ENCODE measurements at places on chromosomes 1 and 21.

GRCh38 chr1:186307445-186307844 lies 67.6 kb downstream of the TPR start:
- no peak for DNase-seq

GRCh38 chr1:26598890-26599289 lies 69.3 kb downstream of the RPS6KA1 start:
- no peak for DNase-seq

GRCh38 chr1:172657586-172657985 lies 1.3 kb upstream of the FASLG start:
- DNase-seq: no peak

DNA sequence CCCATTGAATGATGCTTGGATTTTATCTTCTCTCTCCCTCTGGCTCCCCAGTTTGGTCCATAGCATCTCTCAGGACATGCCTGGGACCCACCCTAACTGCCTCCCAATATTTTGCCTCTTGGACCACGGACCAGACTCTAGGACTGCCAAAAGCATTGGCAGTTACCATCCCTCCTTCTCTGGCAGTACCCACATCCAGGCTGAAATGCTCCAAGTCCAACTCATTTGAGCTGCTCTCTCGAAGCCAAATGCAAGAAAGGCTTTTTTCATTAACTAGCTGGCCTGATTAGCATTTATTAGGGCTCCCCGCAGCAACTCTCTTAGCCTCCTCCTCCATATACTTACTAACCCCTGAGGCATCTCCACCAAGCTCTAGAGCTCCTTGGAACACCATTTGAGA lies 140.0 kb upstream of the GRIK3 start:
- no peak for DNase-seq

DNA sequence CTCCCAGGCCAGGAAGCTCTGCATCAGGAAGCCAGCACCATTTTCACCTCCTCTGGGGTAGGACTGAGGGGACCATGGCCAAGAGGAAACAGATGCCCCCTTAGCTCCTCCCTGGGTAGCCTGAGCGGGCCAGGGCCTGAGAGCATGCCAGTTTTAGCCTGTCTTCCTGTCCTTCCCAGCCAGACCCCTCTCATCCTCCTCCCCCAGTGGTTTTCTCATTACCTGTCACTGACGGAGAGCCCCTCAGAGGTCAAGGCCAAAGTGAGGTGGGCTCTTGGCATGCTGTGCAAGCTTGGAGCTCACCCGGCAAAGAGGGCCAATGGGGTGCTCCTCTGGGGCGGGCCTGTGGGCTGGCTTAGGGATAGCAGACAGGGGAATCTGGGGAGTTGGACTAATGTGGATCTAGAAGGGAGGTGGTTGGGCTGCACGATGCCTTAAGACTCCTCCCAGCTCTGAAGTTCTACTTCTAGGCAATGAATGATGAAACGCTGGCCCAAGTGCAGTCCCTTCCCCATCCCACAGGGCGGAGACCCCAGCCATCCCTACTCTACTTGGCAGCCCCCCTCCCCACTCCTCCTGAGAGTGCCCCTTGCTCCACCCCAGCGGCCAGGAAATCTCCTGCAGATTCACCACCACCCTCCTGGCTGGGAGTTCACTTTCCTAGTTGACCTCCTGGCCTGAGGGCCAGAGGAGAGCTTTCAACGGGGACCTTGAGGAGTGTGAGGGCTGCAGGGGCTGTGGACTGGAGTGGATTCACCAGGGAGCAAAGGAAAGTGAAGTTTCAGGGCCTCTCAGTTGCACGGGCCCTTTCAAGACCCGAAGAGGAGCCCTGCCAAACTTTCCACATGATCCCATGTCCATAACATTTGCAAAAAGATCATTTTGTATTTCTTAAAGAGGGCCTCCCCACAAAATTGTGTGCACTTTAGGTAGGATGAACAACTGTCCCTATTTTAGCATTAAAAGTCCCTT lies 9.4 kb upstream of the LMNA start:
- DNase-seq: peak; percentile 8

DNA sequence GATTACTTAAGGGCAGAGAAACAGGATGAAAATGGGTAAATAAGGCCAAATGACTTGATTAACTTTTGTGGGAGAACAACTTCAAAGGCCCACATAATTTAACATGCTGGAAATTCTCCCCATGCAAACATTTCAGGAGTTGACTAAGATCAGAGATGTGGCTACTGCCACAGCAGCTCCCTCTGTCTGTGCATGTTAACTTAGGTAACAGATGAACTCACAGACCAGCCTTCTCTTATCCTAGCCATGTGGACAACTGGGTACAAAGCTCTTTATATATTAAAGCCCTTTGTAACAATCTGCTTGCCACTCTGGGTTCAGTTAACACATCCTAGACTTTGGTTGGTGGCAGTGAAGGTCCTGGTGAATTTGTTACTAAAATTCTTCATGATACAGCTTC lies 33.2 kb downstream of the BEND5 start:
- no peak for DNase-seq

- no peak for DNase-seq
Measured at GRCh38 chr1:61816191-61816590, 73.9 kb downstream of the PATJ start.

GRCh38 chr1:113813218-113813617 lies 942 bp upstream of the RSBN1 start:
- DNase-seq: no peak
